ENCODE measurements at places on chromosomes 4 and X.

DNA sequence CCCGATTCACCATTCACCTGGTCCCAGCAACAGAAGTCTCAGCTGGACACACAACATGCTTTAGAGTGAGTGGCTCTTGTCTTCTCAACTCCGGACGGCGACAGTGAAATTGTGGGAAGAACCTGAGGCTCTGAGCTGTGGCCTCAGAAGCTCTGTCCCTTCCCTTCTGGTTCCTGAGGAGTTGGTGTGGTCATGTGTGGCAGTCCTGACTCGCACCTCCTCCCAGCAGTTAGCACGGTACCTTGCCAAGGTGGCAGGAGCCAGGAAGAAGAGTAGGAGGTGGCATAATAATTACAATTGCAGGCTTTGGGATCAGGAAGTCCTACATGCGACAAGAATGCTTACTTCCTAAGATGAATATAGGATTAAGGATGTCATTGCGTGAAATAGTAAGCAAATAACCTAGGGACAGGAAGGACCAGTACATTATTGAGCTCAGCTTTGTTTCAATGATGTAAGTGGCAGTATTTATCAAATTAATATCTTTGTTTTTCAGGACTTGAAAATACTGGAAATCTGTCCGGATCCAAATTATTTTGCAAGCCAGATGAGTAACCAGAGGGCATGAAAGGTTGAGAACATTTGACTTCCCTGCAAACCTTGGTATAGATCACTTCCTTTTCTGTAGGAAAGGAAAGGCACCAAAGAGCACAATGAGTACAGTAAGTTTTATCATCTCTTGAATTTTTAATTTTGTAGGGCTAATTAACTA, 21.1 kb downstream of the RNF4 start:
- no peak for DNase-seq

DNA sequence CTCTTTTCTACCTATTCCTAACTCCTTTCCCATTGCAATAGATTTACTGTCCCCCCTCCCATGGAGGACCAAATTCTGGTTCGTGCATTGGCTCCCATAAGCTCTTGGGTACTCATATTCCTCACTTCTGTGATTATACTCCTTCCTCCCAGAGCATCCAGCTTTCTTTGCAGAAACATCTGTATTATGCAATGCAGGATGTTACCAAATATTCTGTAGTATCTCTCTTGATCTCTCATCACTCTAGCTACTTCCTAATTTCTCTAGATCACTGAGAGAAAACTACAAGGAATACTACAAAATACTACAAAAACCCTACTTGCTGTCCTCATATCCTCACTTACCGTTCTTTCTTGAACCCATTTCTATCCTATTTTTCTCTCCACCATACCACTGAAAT, 395.9 kb upstream of the HS3ST1 start:
- no peak for DNase-seq

- no peak for DNase-seq
Measured at GRCh38 chrX:50770702-50771101, 43.3 kb downstream of the SHROOM4 start.

DNA sequence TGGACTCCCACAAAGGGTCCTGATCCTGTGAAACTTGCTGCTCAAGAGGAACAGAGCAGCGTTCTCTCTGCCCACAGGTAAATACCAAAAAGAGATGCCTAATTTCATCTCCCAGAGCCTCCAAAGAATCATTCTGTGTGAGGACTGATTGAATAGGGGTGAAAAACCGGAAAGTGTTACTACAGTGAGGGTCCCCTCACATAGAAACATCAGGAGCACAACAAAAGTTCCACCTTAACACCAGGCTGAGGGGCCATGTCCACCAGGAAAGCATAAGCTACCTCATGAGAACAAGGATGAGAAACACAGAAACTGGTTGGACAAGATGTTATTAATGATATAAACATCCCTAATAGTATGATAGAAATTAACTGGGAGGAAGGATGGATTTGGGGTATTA, 140.9 kb downstream of the NWD2 start:
- no peak for DNase-seq

DNA sequence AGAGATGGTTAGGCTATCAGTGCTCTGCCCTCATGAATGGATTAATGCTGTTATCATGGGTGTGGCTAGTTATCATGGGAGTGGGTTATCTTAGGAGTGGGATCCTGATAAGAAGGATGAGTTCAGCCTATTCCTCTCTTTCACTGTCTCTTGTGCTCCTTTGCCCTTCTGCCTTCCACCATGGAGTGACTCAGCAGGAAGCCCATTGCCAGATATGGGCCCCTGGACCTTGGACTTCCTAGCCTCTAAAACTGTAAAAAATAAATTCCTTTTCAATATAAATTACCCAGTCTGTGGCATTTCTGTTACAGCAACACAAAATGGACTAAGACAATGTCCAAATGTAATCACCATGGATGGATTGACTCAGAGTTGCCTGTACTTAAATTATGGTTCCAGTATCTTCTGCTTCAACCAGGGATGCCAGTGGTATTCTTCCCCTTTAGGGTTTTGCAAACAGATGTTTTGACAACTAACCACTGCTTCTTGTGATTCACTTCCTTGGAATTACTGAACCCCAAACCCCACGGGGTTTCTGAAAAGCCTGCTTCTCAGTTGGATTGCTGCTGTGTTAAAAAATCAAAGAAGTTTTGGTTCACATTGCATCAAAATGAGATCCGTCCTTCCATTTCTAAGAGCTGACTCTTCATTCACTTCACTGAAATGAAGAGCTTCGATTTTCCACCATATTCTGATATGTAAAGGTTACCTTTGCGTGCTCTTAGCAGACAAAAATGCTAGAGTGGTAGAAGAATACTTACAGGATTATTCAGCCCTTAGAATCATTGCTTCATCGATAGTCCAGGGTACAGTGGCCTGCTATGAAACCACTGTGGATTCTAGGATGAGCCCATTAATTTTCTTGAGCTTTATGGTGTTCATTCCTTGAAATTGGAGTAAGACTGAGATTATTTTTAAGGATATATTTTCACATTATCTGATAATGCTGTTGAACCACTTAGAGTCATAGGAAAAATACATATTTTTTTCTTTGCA, 107.7 kb downstream of the FRMPD4 start:
- no peak for DNase-seq

- DNase-seq = no peak
Measured at GRCh38 chr4:157076578-157076947, 613 bp downstream of the GLRB start.

- no peak for DNase-seq
Measured at GRCh38 chr4:4670869-4671268, 129.0 kb upstream of the STX18 start.

GRCh38 chrX:79081895-79082512, 62.5 kb upstream of the GPR174 start:
- DNase-seq = no peak

All from hypothalamus (tissue), 51 donors.